NCI-H1105 treated with DMSO at 0.1 percent for 48 hours (cell line): ENCODE measurements at places on chromosomes 12 and 14.

DNA sequence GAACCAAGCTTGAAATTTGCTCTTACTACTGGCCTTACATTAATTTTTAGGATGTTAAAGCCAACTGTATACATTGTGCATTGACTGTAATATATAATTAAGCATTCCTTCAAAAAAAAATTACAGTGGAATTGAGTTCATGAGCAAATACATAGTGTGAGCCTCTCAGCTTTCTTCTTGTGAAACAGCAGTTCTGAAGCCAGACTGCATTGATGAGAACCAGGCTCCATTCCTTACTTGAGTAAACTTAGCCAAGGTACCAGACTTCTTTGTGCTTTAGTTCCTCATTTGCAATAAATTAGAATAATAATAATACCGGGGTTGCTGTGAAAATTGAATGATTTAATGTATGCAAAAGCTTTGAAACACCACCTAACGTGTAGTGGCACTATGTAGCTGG is 169.5 kb downstream of the ANO4 start:
- DNase-seq = no peak

DNA sequence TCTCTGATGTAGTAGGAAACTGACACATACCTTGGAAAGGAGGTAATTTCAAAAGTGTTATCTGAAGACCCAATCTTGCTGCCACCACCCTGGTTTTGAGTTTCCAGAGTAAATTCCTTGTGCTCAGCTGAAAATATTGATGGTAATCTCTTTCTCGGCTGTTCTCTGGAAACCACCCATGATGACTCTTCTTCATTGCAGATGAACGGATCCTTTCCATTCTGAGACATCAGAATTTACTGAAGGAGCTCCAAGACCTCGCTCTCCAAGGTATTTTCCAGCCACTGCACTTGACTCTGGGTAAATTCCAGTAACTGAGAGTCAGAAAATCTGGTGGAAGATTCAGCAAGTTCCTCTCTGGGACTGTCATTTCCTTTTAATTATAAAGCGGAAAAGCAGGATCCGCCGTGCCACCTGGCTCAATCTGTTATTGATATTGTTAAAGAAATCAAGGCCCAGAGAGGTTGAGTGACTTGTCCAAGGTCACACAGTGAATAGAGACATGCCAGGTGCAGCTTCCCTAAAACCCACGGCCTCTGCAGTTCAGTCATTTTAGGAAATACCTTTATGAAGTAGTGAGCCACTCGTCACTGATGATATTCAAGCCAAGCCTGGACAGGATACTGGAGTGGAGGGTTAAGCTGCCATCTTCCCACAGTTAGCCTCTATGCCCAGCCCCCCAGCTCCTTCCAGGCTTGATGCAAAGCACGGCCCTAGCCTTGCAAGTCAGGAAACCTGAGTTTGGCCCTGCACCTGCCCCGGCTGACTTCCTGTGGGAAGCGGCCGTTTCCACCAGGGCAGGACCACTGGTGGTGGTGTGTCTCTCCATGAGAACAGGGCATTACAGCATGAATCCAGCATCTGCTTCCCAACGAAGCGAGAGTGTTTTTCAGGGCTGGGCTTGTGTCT is 4.7 kb downstream of the CHGA start:
- DNase-seq = no peak

DNA sequence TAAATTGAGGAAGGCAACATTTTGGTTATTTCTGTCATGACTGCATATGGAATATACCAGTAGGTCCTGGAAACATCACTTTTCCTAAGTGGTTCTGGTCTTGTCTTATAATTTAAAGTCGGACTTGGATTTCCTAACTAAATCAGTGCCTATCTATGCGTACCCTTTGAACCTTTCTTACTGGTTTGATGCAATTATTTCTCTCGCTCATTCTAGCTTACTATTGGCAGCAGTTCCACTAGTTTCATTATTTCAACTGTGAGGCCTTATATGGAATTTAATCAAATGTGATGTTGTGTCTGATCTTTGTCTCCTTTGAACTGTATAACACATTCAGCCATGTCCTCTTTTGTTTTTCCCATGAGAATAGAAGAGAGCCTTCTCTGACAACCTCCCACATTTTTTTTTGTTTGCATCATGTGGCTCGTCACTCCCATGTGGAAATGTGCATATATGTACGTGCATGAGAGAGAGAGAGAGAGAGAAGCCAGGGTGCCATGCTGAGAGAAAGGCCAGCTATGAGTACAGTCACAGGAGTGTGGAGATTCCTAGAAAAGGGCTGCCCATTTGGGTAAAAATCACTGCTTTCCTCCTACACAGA is 48.0 kb downstream of the AKAP6 start:
- DNase-seq = no peak

- no peak for DNase-seq
These were observed 92.2 kb downstream of the APAF1 start for GRCh38 chr12:98737322-98737712.

GRCh38 chr14:21056520-21057163 is 980 bp upstream of the RNASE8 start:
- no peak for DNase-seq

DNA sequence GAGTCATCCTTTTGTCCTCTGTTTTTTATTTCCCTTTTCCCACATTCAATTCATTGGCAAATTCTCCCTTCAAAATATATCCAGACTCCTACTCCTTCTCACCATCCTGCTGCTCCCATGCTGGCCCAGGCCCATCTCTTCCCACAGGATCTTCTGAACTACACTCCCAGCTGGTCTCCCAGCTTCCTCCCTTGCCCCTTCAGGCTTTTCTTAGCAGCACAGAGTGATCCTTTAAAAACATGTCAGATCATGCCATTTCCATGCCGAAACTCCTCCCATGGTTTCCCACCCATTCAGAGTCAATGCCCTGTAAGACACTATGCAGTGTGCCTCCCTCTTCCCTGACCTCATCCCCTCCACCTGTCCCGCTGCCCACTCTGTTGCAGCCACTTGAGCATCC is 2.4 kb upstream of the KRT84 start:
- DNase-seq = no peak

DNA sequence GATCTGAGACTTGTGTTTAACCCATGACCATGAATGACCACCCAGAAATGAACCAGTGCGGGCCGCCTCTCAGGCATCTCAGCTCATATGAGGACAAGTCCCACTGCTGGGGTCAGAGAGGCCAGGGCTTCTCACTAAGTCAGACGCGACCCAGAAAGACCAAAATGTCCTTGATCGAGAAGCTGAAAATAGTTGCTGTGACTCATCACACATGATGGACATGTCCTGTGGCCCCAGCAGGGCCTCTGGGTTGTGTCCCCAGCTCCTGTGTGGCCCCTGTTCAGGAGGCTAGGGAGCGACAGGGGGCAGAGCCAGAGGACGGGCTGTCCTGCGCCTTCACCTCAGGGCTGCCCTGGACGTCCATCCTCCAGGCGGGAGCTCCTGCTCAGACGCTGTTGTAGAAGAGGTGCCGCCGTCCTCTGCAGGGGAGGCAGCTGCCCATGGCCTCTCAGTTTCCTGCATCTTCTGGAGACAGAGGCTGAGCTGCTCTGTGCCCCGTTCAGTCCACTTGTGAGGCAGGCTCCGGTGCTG is 29.0 kb upstream of the FAM181A start:
- DNase-seq = no peak

GRCh38 chr12:96514328-96514727 is 25.0 kb downstream of the CFAP54 start:
- no peak for DNase-seq

- no peak for DNase-seq
These were observed 81.8 kb downstream of the PRIMA1 start for GRCh38 chr14:93706360-93706955.

GRCh38 chr14:104117341-104118005 is 20.9 kb upstream of the KIF26A start:
- DNase-seq = no peak

DNA sequence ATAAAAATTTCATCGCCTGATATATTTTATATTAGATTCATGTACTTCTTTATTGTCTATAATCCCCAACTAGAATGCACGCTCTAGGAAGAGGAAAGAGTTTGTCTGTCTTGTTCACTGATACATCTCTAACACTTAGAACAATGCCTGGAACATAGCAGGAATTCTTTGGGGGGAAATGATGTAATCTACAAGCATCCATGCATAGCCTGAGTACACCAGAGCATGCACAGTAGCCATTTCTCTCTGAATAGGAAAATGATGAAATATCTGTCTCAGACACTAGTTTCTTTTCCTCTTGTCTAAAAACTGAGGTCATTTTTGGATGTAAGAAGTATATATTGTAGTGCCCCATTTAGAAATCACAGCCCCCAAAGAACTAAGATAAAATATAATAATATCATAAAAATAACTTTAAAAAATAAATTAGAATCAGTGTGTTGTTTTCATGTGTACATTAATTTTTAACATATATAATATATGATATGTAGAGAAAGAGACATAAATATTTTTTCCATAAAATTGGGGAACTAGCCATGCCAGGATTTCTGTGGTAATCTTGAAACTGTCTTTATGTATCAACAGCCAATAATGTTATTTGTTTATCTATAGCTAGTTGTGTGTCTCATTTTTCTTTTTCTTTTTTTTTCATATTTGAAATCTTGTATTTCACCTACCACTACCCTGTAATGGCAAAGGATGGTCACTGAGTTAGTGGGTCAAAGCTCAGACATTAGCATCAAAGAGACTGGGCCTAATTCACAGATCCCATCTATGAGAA is 155.6 kb upstream of the TMCC3 start:
- DNase-seq = no peak
